Activated CD8-positive, alpha-beta memory T cell treated with anti-CD3 and anti-CD28 coated beads for 48 hours (primary cell): ENCODE measurements at places on chromosomes 16 and 17.

DNA sequence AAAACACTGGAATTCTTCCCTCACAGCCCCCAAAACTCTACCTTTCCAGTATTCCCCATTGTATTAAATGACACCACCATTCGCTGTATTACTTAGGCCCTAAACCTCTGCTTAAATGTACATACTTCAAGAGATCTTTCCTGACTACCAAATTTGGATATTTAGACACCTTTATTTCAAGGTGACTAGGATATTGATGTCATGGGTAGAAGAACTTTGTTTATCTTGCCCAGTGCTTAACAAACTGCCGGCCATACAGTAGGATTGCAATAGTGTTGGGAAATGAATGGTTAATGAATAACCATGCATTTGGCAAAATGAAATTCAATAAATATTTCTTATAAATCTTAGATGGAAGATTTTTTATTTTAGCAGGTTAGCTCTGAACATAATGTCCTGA, 86.2 kb upstream of the CA10 start:
- DNase-seq: no peak

- no peak for DNase-seq
Observed at GRCh38 chr17:67672592-67673335, 45.0 kb upstream of the NOL11 start.

DNA sequence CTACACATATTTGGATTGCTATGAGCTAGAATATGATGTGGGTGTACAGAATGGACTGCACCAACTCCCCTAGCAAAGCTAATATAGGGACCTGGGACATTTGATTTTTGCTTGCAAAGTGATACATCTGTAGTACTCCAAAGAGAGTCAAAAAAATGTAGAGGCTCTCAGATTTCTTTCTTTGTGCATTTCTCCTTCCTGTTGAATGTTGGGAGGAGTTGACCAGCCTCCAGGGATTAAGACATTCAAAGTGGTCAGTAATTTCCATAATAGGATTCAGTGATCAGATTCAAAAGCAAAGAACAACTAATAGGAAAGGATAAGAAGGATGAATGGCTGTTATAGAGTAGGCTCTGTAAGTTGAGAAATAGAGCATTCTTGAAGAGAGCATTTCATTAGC, 934.9 kb downstream of the KCNJ2 start:
- DNase-seq: no peak

DNA sequence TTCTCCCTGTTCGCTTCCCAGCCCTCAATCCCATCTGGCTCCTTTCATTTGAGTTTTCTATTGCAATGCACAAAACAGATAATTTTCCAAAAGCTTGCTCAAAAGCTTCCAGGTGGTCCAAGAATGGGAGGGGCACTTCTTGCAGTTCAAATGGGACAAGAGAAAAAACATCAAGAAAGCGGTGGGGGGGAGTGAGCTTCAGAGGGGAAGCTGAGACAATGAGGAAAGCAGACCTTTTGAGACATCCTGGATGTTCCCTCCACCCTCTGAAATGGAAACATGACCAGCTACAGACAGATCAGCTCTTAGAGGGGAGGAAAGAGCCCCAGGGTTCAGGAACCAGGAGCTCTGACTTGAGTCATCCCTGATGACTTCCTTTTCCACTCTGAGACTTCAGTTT, 368.2 kb downstream of the SLC39A11 start:
- no peak for DNase-seq

DNA sequence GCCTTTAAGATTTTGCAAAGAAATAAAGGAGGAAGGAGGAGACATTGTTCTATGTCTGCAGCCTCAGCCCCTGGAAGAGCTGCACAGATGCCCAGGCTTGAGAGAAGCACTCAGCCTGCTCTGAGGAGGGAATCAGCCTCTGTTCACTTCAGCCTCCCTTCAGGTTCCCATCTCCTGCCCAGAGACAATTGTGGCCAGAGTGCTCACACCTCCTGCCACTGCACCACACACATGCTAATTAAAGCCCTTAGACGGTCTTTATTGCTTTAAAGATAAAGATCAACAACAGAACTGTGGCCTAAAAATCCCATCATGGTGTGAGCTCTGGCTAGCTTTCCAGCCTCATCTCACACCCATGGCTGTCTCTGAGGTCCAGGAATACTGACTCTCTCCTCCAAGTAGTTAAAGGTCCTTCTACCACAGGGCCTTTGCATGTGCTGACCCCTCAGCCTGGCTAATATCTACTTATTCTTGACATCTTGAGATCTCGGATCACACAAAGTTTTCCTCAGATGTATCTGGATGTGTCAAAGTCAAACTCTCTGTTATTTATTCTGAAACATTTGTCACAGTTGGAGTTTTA, 33.8 kb downstream of the CHD9NB start:
- DNase-seq: no peak

GRCh38 chr16:88974916-88975215, 2.1 kb downstream of the CBFA2T3 start:
- DNase-seq: no peak

- DNase-seq: no peak
Observed at GRCh38 chr17:74840989-74841666, 18.6 kb downstream of the GRIN2C start.

- no peak for DNase-seq
Observed at GRCh38 chr17:50624321-50624934, 10.3 kb upstream of the ABCC3 start.

DNA sequence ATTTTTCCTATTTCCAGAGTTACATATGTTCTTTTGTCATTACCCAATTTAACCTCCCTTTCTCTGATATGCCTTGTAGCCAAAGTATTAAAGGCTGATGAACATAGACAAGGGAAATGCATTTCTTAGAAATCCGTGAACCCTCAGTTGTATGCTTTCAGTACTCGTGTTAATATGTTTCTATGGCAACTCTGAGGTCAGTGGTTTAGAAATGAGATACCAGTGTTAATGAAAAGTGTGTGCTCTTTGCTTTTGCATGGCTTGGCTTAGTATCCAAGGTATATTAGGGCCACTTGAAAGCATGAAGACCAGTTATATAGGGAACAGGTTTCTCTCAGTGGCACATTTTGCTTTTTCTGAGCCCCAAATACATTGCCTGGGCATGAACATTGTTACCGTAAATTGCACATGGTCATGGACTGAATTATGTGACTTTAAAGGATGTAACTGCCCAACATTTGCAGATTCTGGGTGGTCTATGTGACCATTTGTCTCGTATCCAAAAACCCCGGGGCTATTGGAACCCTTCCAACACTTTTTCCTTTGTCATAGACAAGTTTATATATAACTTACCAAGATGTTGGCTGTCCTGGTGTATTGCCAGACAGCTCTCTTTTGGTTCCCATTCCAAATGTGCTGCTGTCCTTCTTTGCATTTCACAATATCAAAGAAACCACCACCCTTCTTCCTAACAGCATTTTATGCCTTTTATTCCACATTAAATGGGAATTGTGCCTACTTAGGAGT, 17.5 kb downstream of the ABHD15 start:
- DNase-seq: no peak

- DNase-seq: no peak
Observed at GRCh38 chr16:66041907-66042306, 324.6 kb upstream of the CDH5 start.

DNA sequence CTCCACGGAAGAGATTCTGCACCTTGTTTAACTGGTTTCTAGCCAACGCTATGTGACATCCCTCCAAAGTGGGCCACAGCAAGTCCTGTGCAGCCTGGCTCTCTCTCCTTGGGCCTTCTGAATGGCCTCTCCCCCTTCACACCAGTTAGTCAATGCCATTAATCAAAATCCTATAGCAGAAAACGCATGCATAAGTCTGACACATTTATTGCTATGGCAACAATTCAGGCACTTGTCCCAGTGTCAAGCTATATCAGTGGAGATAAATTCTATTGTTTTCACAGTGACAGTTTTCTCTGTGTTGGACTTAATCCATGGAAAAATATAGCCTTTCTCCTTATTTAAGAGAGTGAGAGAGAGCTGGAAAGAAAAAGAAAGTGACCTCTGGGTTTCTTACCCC, 87.2 kb upstream of the TOX3 start:
- DNase-seq: no peak

DNA sequence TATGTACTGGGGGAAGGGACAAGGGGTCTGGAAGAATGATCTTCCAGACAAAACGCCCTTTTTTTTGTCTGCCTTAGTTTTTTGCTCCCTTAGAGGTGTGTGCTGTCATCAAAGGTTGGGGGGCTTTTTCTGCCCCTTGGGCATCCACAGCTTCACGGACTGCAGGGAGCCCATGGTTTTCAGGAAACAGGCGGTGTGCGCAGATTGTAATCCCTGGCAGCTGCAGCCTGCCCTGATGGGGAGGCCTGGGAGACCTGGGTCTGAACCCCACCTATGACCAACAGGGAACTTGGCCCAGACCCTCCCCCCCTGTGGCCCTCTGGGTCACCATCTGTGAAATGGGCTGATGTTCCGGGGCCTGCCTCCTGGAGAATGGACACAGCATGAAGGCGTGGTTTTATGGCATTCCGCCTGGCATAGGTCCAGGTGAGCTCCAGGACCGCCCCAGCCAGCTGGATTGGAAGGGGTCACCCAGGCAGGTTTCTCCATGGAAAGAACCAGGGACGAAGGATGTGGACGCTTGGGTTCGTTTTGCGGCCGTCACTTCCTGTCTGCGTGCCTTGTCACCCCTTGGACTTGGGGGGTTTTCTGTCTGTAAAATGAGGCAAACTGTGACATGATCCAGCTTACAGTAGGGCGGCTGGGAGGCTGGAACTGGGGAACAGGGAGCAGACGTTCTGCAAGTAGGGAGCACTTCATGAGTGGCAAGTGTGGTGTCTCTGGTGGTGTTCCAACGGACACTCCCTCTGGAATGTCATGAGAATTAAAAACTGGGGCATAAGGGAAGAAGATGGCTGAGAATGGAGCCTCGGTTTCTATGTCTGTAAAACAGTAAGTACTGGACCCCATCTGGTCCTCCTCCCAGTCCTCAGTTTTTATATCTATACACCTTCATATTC, 1.5 kb downstream of the CPNE2 start:
- no peak for DNase-seq

DNA sequence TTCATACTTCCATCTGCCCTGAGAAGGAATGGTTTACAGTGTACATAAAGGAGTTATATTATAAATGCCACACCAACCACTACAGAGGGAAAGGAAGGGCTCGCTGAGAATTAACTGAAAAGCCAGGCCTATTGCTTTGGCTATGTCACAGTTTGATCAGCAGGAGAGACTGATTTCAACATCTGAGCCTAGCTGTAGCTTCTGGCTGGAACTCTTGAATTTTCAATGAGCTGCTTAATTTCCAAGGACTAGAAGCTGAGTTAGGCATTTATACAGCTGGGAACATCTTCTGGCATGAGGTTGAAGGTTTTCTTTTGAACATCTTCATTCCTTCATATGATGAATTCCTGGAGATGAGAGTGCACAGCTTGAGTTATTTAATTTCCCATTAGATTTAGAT, 47.6 kb upstream of the GNAO1 start:
- DNase-seq: no peak

- no peak for DNase-seq
Observed at GRCh38 chr17:82103553-82104451, 5.8 kb upstream of the FASN start.

DNA sequence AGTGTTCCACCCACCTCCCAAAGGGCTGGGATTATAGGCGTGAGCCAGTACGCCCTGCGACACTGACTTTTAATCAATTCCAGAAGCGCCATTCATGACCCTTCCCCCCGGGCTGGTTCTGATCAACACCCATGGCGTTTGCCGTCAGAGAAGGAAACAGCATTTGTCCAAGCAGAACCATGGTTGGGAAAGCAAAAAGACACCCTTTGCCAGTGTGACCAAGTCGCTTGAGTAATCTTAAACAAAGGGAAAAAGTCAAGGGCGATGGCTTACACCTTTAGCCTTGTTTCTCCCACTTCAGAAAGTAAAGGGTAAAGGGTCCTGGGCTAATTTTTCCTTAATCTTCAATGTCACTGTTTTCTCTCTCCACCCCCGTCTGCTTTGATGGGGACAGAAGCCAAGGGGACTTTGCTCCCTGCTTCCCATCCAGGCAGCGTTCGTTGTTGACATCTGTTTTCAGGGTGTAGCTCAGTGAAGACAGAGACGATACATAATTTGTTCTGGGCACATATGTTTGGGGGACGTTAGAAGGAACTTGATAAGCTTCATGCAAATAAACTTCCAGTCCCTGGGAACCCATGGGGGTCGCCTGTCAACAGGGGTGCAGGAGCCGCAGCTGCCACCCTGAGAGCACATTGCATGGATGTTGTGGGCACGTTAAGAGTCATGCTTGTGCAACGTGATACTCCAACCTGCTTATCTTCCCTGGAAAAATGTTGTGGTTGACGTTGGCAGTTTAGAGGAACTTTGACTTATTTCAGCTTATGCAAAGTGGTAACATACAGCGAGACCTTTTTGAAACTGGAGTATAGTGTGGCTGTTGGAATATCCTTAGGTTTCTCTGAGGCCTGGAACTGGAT, 50.6 kb upstream of the TANGO6 start:
- DNase-seq: no peak

GRCh38 chr17:68578236-68578635, 22.9 kb downstream of the FAM20A start:
- DNase-seq: no peak

GRCh38 chr16:229731-230281, 557 bp upstream of the LUC7L start:
- DNase-seq: no peak

DNA sequence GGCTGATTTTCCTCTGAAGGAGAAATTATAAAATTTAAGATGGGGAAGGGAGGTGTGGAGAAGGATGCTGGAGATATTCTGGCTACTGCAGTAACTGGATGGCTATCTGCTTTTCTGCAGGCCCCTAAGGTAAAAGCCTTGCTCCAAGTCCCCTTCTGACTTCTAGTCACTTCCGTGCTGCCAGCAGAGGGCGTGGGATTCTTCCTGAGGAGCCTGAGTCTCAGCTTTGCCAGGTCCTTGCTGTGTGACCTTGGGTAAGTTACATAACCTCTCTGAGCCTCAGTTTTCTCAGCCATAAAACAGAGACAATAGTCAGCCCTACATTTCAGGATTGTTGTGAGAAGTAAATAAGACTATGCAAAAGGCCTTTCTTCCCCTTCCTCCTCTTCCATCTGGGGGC, 24.3 kb upstream of the TMEM220 start:
- DNase-seq: no peak

GRCh38 chr17:44384823-44385286, 4.6 kb downstream of the ITGA2B start:
- no peak for DNase-seq
